ENCODE measurements at places on chromosomes 4 and X.

DNA sequence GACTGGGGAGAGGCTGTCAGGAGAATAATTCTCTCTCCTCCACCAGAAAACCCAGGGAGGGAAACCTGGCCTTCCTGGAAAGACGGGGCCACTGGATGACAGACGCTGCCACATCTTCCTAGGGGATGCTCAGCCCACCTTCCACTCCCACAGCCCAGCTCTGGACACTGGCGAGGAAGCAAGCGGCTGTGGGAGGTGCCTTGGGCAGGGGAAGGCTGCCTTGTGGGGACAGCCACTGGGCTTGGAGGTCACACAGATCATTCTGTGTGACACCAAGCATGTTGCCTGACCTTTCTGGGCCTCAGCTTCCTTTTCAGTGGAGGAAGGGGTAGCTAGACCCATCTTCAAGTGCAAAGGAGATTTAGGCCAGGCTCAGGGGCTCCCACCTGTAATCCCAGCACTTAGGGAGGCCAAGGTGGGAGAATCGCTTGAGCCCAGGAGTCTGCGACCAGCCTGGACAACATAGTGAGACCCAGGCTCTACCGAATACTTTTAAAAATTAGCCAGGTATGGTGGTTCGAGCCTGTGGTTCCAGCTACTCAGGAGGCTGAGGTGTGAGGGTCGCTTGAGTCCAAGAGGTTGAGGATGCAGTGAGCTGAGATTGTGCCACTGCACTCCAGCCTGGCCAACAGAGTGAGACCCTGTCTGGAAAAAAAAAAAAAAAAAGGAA, 9.8 kb upstream of the MSX1 start:
- DNase-seq, result no peak
- peaks cover 14% of the 10 kb centered on the region for H3K4me1 ChIP-seq
- H3K36me3 ChIP-seq, result peaks cover 3% of the 10 kb centered on the region
- H3K27me3 ChIP-seq, result peaks cover 30% of the 10 kb centered on the region
- H3K27ac ChIP-seq, result no peak overlapping the region
- no peak overlapping the region for H3K4me3 ChIP-seq

DNA sequence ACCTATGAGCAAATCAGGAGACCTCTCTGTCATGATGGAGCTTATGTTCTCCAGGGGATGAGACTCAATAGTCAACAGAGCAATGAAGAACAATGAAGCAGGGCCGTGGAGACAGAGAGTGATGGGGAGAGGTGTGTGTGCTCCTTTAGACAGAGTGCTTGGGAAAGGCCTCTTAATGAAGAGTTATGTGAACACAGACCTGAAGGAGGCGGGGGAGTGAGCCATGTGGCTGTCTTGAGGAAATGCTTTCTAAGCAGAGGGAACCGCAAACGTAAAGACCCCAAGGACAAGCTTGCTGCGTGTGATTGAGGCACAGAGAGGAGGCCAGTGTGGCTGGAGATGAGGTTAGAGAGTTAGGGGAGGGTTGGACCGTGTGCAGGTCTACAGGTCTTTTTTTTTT, 53.1 kb downstream of the CHRNA9 start:
- H3K36me3 ChIP-seq, result no peaks in the 10 kb centered on the region
- no peak for DNase-seq
- peaks cover 16% of the 10 kb centered on the region for H3K4me1 ChIP-seq
- H3K4me3 ChIP-seq, result no peak overlapping the region
- no peak overlapping the region for H3K27ac ChIP-seq

DNA sequence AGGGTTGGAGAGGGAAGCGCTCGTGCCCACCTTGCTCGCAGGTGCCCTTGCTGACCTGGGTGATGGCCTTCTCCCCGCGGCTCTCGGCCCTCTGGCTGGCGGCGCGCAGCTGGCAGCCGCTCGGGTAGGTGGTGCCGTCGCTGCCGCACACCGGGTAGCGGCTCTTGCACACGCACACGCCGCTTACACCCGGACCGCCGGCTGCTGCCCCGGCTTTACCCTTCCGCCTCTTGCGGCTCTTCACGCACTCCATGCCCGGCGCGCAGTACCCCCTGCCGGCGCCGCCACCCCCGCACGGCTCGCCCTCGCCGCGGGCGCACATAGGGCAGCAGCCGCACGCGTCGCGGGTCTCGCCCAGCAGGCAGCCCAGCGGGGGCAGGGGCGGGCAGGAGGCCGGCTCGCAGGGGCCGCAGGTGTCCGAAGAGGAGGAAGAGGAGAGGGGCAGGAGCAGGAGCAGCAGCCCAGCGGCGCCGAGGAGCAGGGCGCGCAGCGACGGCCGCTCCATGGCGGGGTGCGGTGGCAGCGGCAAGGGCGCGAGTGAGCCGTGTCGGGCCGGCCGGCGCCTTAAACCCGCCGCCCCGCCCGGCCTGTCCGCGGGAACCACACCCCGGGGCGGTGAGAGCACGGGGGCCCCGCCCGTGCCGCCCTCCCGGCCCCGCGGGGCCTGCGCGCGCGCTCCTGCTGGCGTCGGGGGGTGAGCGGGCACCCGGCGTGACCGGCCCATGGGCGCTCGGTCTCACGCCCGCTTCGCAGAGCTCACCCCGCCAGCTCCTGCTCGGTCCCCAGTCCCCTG, at the start of gene IGFBP7:
TSS of gene IGFBP7 (minus strand) at position 539 of the 793 bp plus-strand sequence. CDS start at position 505, 34 bp downstream.
- no peaks in the 10 kb centered on the region for H3K36me3 ChIP-seq
- peak within 1 kb of the TSS; percentile 77 for H3K4me3 ChIP-seq
- H3K27ac ChIP-seq, result peak within 1 kb of the TSS; percentile 51

- H3K27ac ChIP-seq, result no peak overlapping the region
- no peaks in the 10 kb centered on the region for H3K36me3 ChIP-seq
- no peak for DNase-seq
- no peaks in the 10 kb centered on the region for H3K4me1 ChIP-seq
- no peak overlapping the region for H3K4me3 ChIP-seq
Measured at GRCh38 chr4:143273160-143273917, 63.3 kb upstream of the GAB1 start.

- H3K4me1 ChIP-seq, result no peaks in the 10 kb centered on the region
- DNase-seq, result no peak
- H3K36me3 ChIP-seq, result no peaks in the 10 kb centered on the region
- no peak overlapping the region for H3K4me3 ChIP-seq
Measured at GRCh38 chr4:3659131-3659530, 107.1 kb upstream of the ADRA2C start.

DNA sequence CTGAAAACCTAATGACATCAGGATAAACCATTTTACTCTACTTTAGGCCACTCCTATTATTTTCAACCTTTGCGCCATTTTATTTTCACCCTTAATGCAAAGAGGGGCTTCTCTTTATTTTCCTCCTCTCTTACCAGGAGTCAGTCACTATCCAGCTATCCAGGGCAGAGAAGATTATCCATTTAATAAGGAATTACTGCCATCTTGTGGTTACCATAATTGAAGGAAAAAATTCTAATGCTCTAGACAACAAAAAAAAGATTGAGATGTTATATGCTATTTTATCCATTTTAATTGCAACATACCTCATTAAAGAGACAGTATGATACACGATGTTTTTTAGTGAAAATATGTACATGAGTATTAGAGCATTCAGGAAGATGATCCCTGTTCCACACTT, 514.5 kb upstream of the FAM241A start:
- no peak for DNase-seq
- no peaks in the 10 kb centered on the region for H3K4me1 ChIP-seq
- H3K27me3 ChIP-seq, result no peaks in the 10 kb centered on the region
- no peaks in the 10 kb centered on the region for H3K36me3 ChIP-seq

DNA sequence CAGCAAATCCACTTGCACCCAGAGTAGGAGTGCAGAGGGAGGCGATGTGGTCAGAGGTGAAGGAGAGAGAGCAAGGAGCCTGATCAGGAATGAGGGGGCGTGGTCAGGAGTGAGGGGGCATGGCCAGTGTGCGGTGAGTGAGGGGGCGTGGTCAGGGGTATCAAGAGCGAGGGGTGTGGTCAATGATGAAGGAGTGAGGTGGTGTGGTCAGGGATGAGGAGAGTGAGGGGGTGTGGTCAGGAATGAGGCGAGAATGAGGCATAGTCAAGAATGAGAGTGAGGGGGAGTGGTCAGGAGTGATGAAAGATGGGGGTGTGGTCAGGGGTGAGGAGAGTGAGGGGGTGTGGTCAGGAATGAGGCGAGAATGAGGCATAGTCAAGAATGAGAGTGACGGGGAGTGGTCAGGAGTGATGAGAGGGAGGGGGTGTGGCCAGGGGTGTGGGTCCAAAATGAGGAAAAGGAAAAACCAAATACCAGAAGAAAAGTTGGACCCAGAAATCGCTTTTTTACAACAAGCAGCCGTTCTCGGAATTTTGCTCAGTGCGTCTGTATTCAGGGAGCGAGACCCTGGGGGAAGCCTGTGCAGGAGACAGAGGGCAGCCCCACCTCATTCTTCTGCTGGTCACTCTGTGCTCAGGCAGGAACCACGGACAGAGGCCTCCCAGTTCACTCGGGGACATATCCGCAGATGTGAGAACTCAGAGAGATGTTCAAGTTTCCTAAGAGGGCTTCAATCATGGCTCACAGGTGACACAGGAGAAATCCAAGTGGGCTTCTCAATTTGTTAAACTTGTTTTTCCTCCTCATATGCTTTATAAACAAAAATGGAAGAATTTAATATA, 47.5 kb downstream of the MAGEA1 start:
- no peak overlapping the region for H3K27ac ChIP-seq
- no peaks in the 10 kb centered on the region for H3K36me3 ChIP-seq
- no peak overlapping the region for H3K4me3 ChIP-seq
- H3K27me3 ChIP-seq, result peaks cover 9% of the 10 kb centered on the region

DNA sequence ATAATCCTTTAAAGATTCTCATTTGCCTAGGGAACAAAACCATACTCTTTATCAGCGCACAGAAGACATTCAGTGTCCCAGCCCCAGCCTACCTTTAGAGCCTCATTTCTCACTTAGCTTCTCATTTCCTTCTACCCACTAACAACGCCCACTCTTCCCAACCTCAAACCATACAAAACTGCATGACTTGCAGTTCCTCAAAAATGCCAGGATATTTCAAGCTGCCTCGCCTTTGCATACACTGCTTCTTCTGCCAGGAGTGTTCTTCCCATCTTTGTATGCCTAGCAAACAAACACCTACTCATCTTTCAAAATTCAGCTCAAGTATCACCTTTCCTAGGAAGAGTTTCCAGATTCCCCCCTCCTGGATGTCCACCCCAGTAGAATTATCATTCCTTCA, 129.9 kb upstream of the ADGRL3 start:
- H3K36me3 ChIP-seq, result no peaks in the 10 kb centered on the region
- H3K4me1 ChIP-seq, result no peaks in the 10 kb centered on the region
- no peak overlapping the region for H3K27ac ChIP-seq
- H3K4me3 ChIP-seq, result no peak overlapping the region

DNA sequence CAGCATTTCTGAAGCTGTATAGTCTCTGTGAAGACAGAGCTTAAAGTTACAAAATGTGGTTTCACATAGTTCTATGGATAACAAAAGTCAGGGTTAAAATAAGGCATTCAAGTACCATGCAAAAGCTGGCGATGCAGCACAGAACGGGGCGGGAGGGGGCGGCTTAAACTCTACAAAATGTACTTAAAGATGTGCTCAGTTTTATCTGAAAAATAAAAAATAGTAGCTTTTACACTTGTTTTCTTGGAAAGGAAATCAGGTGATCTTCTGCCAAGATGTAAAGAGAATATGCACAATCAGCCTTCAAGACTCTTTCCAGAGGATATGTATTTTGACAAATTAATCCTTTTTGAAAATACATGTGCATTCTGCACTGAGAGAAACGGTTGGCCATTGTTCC, 301.7 kb upstream of the EMCN start:
- H3K4me3 ChIP-seq, result no peak overlapping the region
- H3K36me3 ChIP-seq, result no peaks in the 10 kb centered on the region
- peaks cover 3% of the 10 kb centered on the region for H3K27me3 ChIP-seq
- H3K4me1 ChIP-seq, result no peaks in the 10 kb centered on the region

- no peaks in the 10 kb centered on the region for H3K36me3 ChIP-seq
- no peak for DNase-seq
- H3K4me3 ChIP-seq, result no peak overlapping the region
- no peaks in the 10 kb centered on the region for H3K4me1 ChIP-seq
Measured at GRCh38 chr4:163672751-163673150, 178.3 kb downstream of the TMA16 start.

DNA sequence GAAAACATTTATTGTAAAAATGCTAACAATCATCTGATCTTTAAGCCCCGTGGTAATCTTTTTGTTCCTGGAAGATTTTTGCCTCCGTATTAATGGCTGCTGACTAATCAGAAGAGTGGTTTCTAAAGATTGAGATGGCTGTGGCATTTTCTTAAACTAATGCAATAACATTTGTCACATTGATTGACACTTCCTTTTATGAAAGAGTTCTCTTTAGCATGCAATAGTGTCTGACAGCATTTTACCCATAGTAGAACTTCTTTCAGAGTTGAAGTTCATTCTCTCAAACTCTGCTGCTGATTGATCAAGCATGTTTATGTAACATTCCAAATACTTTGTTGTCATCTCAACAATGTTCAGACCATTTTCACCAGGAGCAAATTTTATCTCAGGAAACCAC, 26.8 kb upstream of the UGT2B4 start:
- H3K27me3 ChIP-seq, result no peaks in the 10 kb centered on the region
- H3K4me3 ChIP-seq, result no peak overlapping the region
- no peak for DNase-seq
- H3K4me1 ChIP-seq, result no peaks in the 10 kb centered on the region
- no peaks in the 10 kb centered on the region for H3K36me3 ChIP-seq

GRCh38 chrX:55908661-55909212, 191.2 kb downstream of the RRAGB start:
- peak; percentile 25 for DNase-seq
- peaks cover 16% of the 10 kb centered on the region for H3K4me1 ChIP-seq
- peak overlapping the region; percentile 86 for H3K27ac ChIP-seq
- peaks cover 2% of the 10 kb centered on the region for H3K27me3 ChIP-seq

DNA sequence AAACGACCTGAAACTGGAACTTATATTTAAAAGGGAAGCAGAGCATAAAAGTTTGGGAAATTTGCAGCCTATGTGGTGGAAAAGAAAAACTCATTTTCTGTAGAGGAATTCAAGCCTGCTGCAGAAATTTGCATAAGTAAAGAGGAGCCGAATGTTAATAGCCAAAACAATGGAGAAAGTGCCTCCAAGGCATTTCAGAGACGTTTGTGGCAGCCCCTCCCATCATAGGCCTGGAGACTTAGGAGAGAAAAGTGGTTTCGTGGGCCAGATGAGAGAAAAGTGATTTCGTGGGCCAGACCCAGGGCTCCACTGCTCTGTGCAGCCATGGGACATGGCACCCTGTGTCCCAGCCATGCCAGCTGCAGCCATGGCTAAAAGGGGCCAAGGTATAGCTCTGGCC, 361.9 kb downstream of the PCDH19 start:
- no peak overlapping the region for H3K4me3 ChIP-seq
- H3K4me1 ChIP-seq, result no peaks in the 10 kb centered on the region
- H3K27me3 ChIP-seq, result no peaks in the 10 kb centered on the region
- no peak overlapping the region for H3K27ac ChIP-seq

- H3K4me1 ChIP-seq, result no peaks in the 10 kb centered on the region
- no peak overlapping the region for H3K27ac ChIP-seq
- peaks cover 9% of the 10 kb centered on the region for H3K27me3 ChIP-seq
- no peaks in the 10 kb centered on the region for H3K36me3 ChIP-seq
Measured at GRCh38 chr4:73984736-73985527, 3.1 kb downstream of the PPBP start.
